Omental fat pad (tissue), 4 donors: ENCODE measurements at places on chromosomes 3 and 15.

- DNase-seq = no peak
Measured at GRCh38 chr15:72358650-72359171, 17.1 kb downstream of the HEXA start.

- DNase-seq = no peak
Measured at GRCh38 chr3:31077021-31077601, 182.7 kb upstream of the GADL1 start.

DNA sequence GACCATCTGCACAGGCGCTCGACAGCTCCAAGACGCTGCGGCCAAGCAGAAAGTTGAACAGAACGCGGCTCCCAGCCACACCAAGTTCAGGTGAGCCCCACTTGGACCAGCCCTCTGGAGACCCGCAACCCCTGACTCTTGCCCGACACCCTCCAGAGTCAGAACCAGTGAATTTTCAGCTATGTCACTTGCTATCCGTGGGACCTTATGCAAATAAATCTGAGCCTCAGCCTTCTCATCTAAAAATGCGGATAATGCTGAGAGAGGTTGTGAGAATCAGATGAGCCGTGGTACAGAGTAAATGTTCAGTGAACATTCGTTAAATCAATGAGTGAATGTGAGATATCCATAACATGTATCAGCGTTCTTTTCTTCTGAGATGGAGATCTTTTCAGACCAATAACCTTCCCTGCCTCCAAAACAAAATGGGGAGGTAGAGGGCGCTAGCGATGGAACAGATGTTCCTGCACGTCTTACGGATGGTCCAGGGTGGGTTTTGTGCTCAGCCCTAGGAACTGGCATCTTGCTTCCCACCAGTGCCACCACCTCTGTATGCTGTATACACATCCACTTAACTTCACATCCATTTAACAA lies 524 bp downstream of the MRPS11 start:
- no peak for DNase-seq

DNA sequence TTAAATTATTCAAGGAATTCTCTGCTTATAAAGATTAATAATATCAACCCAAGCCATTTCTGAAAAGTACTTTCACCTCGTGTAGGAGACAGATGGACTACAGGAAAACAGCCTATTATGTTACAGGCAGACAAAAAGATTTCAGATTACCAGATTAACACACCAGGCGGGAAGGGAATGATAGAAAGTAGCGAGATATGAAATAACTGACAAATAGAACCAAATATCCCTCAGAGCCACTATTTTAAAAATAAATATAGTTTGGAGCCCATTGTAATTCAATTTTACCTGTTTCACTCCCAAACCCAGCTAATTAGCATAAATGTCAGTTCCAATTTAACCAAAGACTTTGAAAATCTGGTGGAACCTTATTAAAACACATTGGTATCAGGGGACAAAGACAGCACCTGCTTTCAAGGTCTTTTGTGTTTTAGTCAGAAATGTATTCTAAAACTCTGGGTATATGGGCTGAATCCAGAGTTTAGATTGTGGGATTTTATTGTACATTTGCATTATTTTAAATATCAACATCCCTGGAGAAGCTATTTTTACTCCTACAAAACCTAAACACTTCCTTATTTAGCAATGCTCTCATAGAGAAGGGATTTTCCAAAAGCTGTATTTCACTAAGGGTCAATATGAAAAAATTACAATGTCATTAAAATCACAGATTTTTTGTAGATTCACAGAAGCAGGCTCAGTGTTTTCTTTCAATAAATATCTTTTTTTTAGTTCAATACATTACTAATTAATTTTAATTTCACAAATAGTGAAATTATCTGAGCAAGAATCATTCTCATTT lies 138.4 kb downstream of the TNIK start:
- DNase-seq = no peak

DNA sequence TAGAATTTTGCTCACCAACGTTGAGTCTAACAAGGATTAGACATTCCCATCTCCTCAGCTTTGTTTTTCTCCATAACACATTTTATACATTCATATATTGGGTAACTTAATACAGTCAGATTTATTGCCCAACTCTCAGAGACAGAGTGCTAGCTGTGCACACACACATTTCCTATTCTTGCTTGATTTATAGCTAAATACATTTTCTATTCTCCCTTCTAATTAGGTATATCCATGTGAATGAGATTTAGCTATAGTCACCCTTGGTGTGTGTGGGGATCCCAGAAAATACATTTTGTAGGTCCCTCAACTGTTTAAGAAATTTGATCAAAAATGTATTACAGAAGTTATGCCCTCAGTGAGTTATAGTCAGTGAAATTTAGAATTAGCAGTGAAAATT lies 715.4 kb downstream of the NSUN3 start:
- DNase-seq = no peak

DNA sequence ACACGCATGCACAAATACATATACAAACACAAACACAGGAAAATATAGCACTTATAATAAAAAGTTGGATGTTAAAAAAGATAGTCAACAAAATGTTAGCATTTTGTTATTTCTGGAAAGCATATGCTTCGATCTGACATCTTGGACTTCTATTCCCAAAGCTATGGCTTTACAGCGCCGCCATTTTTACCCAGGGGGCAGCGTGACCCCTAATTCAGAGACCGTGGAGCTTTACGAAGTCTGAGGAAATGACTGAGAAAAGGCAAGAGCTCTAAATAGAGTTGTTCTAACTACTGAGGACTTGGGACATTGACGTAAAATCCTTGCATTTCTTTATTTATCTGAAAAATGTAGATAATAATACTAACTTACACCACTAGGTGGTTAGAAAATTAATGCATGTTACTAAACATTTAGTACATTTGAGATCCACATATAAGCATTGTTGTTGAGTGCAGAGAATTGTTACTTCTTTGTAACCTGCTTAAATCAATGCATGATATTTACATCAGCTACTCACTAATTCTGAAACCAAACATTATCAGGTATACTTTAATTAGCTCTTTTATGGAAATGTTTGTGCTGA lies 155.4 kb downstream of the TP63 start:
- no peak for DNase-seq

DNA sequence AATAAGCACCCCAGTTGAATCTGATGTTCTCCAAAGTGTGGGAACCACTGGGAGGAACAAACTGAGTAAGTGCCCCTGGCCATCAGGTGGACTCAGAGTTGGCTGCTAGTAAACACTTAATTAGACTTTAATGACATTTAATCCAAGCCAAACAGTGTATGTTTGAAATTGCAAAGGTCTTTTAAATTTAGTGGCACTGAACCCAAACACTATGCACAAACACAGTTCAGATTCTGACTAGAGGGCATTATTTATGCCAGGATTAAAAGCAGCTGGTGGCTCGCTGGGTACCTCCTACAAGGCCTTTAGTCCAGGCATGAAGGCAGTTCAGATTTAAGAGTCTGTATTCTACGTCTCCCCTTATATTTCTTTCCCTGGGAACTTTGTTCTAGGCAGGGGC lies 264.8 kb downstream of the CLSTN2 start:
- no peak for DNase-seq

GRCh38 chr15:63094495-63094931 lies 27.1 kb upstream of the LACTB start:
- no peak for DNase-seq

DNA sequence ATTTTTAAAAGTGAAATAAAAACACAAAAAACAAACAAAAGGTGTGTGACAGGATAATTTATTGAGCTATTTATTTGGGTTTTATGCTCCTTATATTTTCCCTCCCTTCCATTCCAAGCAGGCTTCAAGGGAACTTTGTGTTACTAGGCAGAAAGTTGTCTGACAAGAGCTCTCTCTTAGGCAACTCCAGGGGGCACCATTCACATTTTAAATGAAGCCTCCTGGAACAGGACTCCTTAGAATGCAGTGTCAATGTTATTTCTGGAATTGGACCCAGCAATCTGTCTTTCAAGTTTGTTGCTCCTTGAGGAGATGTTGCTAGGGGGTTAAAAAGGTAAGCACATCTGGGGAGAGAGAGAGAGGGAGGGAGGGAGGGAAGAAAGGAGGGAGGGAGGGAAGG lies 5.4 kb upstream of the RFX7 start:
- DNase-seq = no peak

DNA sequence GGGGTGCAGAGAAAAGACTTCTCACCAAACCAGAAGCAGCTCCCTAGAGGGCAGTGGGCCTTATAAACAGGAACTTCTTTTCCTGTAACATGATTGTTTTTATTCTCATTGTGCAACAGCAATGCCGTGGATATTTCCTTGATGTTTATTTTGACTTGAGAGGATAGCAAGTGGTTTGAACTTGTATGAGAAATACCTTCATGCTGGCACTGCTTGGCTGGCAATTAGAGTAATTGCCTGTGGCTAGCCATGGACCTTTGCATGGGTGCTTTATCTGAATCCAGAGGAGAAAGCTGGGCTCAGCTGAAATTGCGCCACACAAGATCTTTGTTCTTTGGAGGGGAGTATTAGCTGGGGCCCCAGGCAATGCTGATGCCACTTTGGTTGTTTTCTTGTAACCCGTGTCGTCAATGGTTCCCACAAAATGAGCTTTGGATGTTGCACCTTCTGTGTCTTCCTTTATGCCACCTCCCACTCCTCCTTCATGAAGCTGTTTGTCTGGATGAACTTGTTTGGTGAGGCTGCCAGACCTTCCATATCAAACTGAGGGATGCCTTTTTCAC lies 37.9 kb downstream of the CMTM8 start:
- DNase-seq = no peak

DNA sequence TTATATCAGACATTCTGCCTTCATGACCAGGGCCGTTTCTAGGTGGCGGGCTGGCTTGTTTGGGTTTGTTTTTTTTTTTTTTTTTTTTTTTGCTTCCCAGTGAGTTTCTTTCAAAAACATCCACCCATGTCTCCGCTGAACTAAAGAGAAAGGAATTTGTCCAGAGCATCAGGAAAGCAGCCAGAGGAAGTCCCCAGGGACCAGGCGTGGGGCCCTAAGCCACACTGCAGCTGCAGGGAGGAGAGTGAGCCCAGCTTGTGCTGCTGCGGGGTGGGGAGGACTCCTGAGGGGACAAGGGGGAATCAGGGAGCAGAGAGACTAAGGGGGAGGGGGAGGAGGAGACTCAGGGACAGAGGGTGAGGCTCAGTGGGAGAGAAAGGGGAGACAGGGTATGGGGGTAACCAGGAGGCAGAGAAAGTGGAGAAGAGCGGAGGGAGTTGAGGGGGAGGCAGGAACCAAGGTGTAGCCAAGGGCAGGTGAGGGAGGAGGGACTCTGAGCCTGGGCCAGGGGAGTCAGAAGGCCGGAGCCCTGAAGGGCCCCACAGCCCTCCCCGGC lies 49.5 kb downstream of the CYP11A1 start:
- DNase-seq = no peak

DNA sequence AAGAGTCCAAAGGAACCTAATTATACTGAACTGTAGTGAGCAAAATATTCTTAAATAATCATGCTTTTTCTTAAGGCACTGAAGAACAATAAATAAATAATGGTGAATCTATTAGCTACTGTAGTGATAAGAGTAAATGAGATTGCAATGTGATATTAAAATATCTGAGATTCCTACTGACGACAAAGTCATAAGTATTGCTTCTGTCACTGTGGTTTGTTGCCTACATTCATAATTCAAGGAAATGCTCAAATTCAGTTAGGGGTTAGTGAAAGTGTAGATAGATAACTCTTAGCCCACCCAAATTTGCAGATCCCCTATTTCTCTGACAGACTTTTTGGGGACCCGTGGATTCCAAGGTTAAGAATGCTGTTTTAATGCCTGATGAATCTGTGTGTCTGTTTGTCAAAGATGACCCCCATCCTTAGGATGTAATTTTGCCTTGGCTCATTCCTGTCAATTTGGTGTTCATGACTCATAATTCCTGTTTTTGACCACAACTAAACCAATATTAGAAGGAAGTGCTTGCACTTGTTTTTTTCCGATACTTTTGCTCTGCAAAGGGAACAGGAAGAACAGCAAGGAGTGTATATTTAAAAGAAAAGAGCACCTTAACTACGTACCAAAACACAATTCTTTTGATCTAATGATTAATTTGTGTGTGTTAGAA lies 86.7 kb downstream of the MAGI1 start:
- no peak for DNase-seq

- no peak for DNase-seq
Measured at GRCh38 chr3:57999417-58000115, 8.7 kb upstream of the FLNB start.

DNA sequence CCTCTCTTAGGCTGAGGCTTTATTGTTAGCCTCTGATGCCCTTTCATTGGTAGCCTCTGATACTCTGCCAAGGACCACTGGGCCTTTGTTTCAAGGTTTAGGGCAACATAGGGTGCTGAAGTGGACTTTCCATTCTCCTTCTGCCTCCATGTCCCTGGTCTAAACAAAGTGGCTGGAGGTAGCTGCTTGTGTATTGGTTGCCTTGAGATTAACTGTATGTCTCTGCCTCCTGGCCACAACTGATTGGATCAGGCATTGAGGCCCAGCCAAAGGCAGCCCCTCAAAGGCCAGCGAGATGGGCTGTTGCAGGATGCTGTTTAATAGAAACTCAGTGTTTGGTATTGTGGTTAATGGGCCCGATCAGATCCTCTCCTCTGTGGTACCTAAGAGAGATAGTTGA lies 77.9 kb upstream of the PRR23C start:
- DNase-seq = no peak

DNA sequence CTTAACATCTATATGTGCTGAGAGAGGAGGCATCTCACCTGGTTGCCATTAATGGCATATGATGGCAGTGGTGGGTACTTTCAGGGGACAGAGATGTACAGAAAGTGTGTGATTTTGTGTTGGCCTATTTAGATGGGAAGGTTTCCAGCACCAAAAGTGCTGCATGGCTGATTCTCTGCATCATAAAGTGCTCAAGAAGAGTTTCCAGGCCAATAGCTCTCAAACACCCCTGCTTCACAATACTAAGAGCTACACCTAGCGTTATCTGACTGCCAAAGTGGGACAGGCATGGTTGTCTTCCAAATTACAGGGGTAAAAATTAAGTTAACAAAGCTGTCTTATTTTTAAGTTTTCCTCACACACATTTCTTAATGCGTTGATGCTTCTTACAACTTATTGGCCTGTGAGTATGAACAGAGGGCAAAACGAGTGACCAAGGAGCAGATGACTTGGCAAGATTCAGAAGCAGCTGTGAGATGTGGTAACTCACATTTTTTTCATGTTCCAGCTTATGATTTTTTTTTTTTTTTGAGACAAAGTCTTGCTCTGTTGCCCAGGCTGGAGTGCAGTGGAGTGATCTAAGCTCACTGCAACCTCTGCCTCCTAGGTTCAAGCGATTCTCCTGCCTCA lies 41.4 kb upstream of the VEPH1 start:
- DNase-seq = no peak
